ENCODE measurements at places on chromosomes 16 and 17. TPM values are rescaled to one million over a fixed set of nuclear protein-coding genes. Genes with fewer than 3 reads are reported as not detected.

The EVPLL gene
- total RNA-seq: not detected

The CD300E gene
- not detected for total RNA-seq

DNA sequence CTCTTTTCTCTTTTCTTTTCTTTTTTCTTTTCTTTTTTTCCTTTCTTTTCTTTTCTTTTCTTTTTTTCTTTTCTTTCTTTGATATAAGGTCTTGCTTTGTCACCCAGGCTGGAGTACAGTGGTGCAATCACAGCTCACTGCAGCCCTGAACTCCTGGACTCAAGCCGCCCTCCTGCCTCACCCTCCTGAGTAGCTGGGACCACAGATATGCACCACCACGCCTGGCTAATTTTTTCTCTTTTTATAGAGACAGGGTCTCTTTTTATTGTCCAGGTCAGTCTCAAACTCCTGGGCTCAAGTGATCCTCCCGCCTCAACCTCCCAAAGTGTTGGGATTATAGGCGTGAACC is 145.8 kb downstream of the IRX3 start:
- H3K4me3 ChIP-seq: no peak overlapping the region
- no peak for DNase-seq
- H3K36me3 ChIP-seq: no peaks in the 10 kb centered on the region
- H3K27me3 ChIP-seq: no peaks in the 10 kb centered on the region
- H3K27ac ChIP-seq: no peak overlapping the region

DNA sequence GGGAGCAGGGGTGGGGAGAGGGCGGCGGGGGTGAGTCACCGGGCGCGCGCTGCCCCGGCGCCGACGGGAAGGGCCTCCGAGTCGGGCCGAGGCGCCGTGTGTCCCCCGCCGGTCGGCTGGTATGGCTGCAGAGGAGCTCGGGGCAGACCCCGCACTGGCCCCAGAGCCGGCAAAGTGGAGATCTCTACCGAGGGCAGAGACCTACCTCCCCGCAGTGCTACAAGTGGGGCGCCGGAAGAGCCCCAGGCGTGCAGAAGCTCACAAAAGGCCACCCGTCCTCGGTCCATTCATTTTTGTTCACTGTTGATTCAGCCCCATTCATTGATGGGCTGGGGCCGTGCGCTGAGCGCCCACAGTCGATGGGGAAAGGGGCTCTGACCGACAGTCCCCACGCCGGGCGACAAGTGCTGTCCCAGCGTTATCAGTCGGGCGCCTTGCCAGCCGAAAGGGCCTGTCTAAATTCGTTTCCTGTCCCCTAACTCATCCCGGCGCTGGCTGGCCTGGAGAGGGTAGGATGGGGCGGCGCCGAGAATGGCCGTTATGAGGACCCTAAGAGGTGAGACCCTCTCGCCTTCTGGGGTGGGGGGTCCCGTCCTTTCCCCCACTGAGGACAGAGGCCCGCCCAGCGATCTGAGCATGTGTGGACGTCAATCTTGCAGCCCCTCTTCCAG is 709 bp upstream of the ENO3 start:
- peaks cover 67% of the 10 kb centered on the region for H3K4me1 ChIP-seq
- peak; percentile 70 for DNase-seq
- peaks cover 30% of the 10 kb centered on the region for H3K36me3 ChIP-seq
- H3K4me3 ChIP-seq: peak overlapping the region; percentile 92
- no peaks in the 10 kb centered on the region for H3K27me3 ChIP-seq

GRCh38 chr17:42407289-42407836 is 15.7 kb downstream of the CAVIN1 start:
- H3K36me3 ChIP-seq: peaks cover 64% of the 10 kb centered on the region
- no peaks in the 10 kb centered on the region for H3K27me3 ChIP-seq
- peaks cover 32% of the 10 kb centered on the region for H3K4me1 ChIP-seq
- no peak overlapping the region for H3K27ac ChIP-seq
- no peak overlapping the region for H3K4me3 ChIP-seq
